NCI-H146 (cell line): ENCODE measurements at places on chromosomes 1 and 21.

- no peak for DNase-seq
Measured at GRCh38 chr1:45443580-45444446, 47.1 kb downstream of the TESK2 start.

DNA sequence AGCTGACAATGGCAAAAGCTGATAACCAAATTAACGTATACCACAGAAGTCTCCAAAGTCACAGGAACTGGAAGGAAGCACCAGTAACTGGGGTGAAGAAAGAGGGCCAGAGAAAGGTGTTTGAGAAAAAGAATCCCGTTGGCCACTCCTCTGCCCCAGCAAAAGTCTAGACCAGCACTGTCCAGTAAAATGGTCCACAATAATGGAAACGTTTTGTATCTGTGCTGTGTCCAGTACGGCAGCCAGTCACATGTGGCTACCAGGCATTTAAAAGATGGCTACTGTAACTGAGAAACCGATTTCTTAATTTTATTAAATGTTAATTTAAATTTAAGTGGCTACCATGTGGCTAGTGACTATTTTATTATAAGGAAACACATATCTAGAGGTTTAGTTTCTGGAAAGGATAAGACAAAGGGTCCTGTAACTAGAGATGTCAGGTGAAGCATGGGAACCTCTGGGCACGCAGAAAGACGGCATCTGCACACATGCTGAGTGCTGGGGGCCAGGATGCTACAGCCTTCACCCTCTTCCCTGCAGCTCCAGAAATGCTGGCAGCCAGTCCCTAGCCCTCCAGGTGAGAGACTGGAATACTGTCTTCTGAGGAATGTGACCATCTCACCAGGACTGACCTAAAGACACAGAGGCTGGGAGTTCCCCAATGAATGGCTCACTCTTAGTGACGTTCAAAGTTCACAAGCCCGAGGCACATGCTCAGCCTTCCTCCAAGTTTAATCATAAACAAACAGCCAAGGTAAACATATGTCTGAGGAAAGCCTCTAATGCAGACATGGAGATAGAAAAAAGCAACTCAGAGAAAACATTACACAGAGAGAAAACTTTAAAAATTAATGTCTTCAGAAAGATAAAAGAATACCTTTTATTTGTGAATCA is 50.7 kb downstream of the JAK1 start:
- DNase-seq: no peak

DNA sequence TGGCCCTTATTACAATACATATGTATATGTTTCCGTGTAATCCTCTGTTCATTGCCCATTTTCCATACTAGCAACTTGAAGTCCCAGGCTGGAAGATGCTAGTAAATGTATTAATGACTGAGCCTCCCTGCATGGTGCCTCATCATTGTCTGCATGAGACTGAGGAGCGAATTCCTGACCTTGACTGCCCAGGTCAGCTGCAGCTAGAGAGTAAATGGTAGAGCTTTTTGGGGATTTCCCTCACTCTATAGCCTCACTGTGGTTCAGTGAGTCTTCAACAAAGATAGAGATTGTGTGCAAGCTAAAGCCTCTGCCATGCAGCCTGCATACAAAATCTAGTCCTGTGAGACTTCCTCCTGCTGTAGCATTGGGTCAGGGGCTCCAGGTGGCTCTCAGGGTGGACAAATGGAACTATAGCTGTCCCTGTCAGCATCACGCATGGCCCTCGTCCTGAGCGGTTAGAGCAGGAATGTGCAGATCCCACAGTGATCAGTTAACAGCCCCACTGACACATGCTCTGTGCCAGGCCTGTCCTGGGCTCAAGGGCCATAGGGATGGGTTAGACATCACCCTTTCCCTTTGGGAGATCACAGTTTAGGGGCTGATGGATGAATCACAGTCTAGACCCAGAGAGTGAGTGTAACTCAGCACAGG is 741.7 kb downstream of the MATN1 start:
- DNase-seq: no peak

- DNase-seq: no peak
Measured at GRCh38 chr1:61670445-61670844, 54.5 kb downstream of the TM2D1 start.

GRCh38 chr21:37407719-37408420 is 41.3 kb downstream of the DYRK1A start:
- DNase-seq: no peak

DNA sequence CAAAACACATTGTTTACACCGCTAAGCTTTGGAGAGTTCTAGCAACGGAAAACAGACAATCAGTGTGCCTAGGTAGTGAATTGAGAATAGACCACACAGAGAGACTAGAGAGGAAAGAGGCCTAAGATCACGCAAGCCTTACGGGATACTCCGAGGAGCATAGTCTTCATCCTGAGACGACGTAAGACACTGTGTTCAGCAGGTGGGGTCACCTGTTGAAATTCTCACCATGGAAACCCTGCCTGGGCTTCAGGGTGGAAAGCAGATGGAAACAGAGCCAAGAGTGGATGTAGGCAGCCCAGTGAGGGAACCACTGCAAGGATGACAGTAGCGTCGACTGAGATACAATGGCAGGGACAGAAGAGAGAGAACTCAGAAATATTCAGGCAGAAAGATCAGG is 40.2 kb downstream of the COA6 start:
- no peak for DNase-seq

DNA sequence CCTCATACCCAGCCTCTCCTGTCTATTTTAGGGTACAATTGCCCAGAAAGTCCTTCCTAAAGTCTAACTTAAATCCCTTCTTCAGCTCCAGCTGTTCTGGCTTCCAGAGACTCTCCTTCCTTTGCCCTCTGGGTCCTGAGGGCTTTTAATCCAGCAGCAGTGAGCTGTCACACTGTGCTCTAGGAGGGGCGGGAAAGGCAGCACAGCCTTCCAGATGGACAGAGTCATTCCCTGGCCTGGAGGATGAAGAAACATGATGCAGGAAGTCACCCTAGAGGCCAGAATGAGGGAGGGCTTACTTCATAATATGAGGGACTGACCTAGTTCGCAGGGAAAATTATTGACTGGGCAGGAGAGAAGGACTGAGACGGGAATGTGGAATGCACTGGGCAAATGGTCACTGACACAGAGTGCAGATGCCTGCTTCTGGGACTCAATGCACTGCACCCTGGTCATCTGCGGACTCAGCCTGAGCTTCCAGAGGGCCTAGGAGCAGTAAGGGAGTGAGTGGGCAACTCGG is 1.3 kb downstream of the SH2D2A start:
- DNase-seq: no peak

GRCh38 chr1:3261007-3261968 is 192.3 kb downstream of the PRDM16 start:
- DNase-seq: no peak

- DNase-seq: no peak
Measured at GRCh38 chr21:19049567-19049966, 646.0 kb upstream of the TMPRSS15 start.

DNA sequence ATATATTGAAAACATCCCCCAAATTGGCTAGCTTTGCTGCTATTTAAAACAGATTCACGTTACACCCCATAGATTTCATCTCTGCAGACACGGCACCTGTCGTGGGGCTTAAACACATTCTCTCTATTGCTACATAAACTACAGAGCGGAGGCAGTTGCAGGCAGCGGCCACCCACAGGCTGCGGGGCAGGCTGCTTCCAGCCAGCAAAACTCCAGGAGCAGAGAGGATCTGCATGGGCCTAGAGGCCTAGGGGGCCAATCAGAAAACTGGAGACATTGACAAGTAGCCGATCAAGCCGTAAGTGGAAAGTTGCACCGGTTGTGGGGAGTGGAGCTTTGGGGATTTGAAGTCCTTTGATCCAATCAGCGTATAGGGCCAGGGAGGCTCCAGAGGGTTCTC is 129.0 kb upstream of the KLHDC7A start:
- DNase-seq: no peak

DNA sequence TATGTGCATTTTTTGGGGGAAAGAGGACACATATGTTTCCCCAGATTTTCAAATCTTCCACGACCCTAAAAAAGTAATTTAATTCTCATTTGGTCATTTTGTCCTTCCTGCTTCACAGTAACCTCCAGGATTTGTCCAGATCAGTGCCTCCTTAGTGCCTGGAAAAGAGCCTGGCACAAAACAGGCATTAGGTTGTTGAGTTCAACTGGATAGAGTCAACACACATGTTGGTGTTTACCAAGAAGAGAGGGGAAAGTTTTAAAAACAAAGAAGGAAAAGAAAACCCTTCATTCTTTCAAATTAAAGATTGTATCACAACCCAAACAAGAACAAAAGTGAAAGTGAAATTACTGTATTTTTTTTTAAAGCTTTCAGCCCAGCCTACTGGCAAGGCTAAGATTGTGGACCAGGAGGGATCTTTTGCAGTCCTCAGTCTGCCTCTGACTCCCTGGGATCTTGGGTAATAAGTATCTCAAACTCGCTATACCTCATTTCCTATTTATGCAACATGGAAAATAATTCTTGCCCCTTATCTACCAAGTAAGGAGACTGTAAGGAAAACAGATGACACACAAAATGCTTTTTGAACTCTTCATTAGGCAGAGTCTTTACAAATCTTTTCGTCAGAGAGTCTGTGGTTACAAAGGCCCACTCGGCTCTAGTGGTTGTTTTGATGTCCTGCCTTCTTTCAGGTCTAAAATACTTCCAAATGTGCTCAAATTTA is 57.8 kb downstream of the ZNF281 start:
- no peak for DNase-seq

GRCh38 chr1:41652384-41653265 is 168.1 kb upstream of the EDN2 start:
- no peak for DNase-seq
